Tibial nerve (tissue), 4 donors: ENCODE measurements at places on chromosomes 2 and 18. TPM values are rescaled to one million over a fixed set of nuclear protein-coding genes. Genes with fewer than 3 reads are reported as not detected.

The OR6B2 gene
- 5.7 TPM for total RNA-seq

The M1AP gene
- not detected for total RNA-seq

The FBXO36 gene
- total RNA-seq: 4.2 TPM

The CSRNP3 gene
- total RNA-seq: 5.5 TPM

The DUSP28 gene
- total RNA-seq: 4.6 TPM

The ANKRD29 gene
- 22.1 TPM for total RNA-seq

The NDC80 gene
- 1.5 TPM for total RNA-seq

The RAX gene
- total RNA-seq: not detected

The FOXI3 gene
- not detected for total RNA-seq

The SMARCAL1 gene
- total RNA-seq: 35.5 TPM

The CREG2 gene
- not detected for total RNA-seq

The SETBP1 gene
- total RNA-seq: 28.5 TPM

The CD28 gene
- total RNA-seq: 0.78 TPM

The CAPN14 gene
- not detected for total RNA-seq

GRCh38 chr2:11910971-11911370 is 164.5 kb downstream of the LPIN1 start:
- DNase-seq: no peak

GRCh38 chr2:142134911-142135310 is 4.1 kb upstream of the LRP1B start:
- no peak for DNase-seq

DNA sequence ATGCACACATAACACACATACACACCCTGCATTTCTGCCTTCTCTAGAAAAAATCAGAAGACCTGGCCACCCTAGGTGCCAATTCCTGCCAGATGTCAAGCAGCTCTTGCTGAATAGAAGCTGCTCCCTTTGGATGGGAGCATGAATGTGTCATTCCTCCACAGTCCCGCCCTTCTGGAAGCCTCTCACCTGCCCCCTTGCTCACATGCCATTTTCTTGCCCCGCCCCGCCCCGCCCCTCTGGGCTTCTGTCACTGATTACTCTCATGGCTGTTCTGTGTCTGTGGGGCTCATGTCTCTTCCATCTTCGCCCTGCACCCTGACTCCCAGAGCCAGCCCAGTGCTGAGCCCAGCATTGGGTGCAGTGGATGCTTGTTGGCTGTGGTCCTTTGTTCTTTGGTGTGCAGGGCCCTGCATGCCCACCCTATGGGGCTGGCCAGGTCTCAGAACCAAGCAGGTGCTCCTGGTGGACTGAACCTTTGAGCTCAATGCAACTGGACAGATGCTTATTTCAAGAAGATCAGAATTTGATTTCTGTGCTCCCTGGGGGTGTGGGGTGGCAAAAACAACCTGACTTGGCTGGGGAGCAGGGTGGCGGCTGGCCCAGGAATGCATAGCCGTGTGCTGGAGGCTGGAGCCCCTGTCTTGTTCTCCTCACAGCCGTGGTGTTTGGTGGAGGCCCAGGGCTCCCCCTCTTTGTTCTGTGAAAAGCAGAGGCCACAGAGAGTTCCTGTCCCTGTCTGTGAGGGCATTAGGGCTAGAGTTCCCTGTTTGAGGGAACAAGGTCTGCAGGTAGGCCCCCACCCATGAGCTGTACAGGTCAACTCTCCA is 140.6 kb upstream of the GLI2 start:
- DNase-seq: no peak

- DNase-seq: no peak
Observed at GRCh38 chr2:238848976-238849853, 1.3 kb downstream of the TWIST2 start.

GRCh38 chr2:216694826-216695217 is 527 bp downstream of the IGFBP5 start:
- no peak for DNase-seq

- DNase-seq: no peak
Observed at GRCh38 chr2:2872309-2872617, 505.4 kb downstream of the EIPR1 start.

DNA sequence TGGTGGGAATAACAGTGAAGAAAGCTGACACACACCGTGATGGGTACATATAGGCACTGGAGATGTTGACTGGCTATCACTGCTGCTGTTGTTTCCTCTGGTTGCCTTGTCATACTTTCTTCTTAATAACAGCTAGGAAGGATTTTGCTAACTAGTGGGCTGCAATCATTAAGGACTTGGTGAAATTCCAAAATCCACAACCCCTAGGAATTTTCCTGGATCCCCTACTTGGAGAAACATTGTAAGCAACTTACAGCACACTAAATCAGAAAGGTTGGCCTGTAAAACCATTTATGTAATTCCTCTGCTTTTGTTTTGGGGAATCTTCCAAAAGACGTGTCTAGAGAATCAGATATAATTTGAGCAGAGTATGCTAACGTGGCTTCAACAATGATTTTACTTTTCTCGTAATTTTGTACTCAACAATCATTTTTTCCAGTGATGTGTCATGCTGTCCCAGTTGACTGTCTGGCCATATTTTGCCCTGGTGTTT is 8.0 kb upstream of the COL3A1 start:
- DNase-seq: no peak

GRCh38 chr2:43343573-43344304 is 117.3 kb upstream of the ZFP36L2 start:
- DNase-seq: peak; percentile 88

DNA sequence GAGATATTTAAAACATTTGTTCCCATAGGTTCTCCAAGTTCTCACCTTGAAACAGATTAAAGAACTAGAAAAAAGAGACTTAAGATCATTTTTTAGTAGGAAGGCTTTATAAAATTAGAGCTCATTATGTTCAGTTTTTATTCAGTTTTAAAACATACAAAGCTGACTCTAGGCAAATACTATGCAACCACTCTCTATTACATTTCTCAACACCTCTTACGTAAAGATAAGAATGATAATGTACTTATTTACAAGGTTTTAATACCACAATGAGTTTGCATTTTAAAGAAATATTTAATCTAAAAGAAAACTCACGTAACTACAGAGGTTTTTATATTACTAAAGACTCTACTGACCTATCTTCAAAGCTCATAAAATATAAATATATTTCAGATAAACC is 68.8 kb downstream of the TMEM131 start:
- DNase-seq: no peak

GRCh38 chr2:197894751-197895274 is 90.4 kb downstream of the PLCL1 start:
- DNase-seq: no peak

DNA sequence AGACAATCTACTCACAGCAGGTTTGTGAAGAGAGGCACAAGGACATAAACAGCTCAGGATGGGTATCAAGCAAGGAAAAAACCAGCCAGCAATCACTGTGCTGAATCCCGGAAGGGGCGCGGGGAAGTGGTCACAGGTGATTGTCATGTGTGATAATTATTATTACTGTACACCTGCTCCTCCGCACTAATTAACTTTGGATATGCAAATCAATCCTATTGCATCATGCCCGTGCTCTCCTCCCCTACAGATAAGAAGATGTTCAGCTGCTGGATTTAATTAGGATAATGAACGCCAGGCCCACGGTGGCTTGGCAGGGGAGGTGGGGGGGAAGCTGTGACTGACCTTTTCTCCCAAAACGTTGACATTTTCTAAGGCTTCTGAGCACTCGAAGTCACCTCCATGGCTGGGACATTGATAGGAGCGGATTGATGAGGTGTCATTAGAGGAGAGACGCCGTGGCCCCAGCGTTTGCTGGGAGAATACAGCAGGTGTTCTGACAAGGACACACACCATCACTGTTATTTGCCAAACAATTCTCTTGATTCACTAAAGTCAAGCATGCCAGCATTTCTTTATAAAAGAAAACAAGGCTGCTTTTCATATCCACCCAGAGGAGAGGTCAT is 160.3 kb upstream of the VRK2 start:
- DNase-seq: no peak

GRCh38 chr2:36406296-36406695 is 50.7 kb downstream of the CRIM1 start:
- no peak for DNase-seq

- DNase-seq: no peak
Observed at GRCh38 chr2:28981016-28981441, at the start of gene TOGARAM2. TOGARAM2 (plus strand) TSS chr2:28981298; CDS start chr2:28994835, 13,537 bp downstream.

GRCh38 chr18:13611601-13612195 is 114.7 kb downstream of the FAM210A start:
- no peak for DNase-seq

DNA sequence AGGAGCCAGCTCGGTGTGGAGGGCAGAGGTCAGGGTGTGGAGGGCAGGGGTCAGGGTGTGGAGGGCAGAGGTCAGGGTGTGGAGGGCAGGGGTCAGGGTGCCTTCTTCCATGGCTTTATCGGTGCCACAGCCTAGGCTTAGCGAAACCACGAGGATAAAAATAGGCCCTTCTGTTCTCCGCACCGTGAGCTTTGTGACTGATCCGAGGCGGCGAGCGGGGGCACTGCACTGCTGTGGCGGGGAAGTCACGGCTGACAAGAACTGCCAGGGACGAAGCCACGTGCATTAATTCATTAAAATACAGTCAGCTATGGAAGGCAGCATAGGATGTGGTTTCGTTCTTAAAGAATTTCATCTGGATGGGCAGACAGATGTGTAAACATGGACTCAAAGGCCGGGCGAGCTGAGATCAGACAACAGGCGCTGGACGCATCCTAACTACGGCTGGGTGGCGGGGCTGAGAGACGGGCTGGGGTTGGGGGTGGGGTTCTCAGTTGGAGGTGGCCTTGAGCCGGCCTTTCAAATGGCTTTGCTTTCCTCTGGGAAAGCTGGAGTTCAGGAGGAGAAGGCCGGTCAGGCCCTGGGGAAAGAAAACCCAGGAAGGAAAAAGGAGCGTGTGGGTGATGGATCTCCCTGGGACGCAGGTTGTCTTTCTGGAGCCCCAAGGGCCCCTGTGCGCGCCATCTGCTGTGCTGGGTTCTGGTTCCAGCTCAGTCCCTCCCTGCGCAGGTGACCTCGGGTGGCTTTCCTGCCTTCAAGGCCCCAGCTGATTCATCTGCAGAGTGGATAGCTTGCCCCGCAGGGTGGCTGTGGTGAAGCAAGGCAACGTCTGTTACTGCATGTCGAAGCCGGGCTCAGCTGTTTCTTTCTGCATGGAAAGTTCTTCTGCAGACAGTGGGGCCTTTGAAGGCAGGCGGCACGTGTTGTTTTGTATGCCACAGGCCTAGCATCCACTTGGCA is 958 bp upstream of the ALLC start:
- DNase-seq: no peak

GRCh38 chr2:196515608-196516007 is 123.9 kb upstream of the CCDC150 start:
- no peak for DNase-seq

DNA sequence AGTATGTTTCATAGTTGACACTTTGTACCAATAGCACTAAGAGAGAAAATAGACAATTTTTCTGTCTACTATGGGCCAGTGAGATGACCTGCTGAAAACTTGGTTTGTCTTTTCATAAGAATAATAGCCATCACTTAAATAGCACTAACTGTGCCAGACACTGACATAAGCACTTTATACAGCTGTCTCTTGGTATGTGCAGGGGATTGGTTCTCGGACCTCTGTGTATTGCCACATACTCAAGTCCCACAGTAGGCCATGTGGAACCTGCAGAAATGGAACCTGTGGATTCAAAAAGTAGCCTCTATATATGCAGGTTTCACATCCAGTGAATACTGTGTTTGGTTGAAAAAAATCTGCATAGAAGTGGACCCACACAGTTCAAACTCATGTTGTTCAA is 126.7 kb downstream of the XRCC5 start:
- no peak for DNase-seq

DNA sequence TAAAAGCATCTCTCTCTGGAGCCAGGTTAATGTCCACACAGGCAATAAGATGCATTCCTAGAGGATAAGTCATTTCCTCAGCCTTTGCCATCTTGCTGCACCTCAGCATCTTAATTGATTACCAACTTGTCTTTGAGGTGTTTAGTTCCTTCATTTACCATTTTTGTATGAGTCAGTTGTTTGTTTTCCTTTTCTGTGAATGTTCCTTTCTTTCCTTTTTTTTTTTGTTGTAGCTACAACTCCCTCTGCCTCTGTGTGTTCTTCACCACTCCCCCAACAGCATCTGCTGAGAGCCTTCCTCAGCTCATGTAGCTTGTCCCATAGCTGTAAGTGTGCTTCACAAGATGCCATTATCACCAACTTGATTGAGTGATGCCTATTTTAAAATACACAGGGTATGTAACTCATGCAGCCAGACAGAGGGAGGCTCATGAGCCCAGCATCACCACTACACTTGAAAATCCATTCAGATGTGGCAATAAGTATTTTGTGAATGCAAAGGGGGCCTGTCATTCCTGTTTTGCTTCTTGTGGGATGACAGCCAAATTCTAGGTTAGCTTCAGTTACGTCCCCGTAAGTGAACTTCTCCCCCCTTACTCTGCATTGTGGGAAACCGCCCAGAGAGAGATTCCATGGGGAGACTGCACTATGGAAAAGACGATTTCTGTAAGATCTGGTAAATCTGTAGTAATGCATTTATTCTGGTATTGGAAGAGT is 315.9 kb upstream of the ZEB2 start:
- no peak for DNase-seq

DNA sequence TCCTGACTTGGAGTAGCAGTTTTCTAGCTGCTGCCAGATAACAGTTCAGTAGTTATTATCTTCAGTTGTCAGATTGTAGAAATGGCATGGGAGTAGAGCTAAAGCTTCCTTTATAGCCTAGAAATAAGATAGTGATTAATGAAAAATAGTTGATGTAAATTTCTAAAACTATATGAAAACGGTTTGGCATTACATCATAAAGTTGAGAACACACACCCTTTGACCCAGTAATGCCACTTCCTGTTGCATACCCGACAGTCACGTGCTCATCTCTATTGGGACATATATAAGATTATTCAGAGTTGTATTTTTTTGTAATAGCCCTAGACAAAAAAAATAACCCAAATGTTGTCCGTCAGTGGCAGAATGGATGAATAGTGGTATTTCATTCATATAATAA is 39.4 kb upstream of the ASB1 start:
- DNase-seq: no peak

- no peak for DNase-seq
Observed at GRCh38 chr2:100639588-100640390, 77.0 kb downstream of the PDCL3 start.

- DNase-seq: no peak
Observed at GRCh38 chr18:75489493-75490190, 62.1 kb upstream of the SMIM21 start.

- no peak for DNase-seq
Observed at GRCh38 chr2:10686176-10686730, 3.5 kb downstream of the NOL10 start.

- no peak for DNase-seq
Observed at GRCh38 chr2:19711470-19712372, 190.1 kb downstream of the TTC32 start.

DNA sequence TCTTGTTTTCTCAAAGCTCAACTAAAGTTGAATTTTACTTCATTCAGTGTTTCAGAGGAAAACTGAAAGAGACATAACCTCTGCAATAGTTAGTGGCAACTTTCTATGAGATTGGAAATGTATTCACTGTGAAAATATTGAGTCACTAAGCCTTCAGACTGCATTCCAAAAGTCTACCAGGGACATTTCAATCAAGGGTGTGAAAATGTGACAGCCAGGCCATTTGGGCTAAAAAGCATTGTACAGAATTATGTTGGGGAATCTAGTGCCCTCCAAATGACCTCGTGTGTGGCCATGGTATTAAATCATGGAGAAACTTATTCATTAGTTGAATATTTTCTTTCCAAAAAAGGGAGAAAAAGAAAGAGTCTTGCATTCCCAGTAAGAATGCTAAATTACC is 251.9 kb downstream of the GRB14 start:
- DNase-seq: no peak
